ENCODE measurements at places on chromosomes 3 and 15.

GRCh38 chr3:183027276-183027675 is 46.9 kb upstream of the DCUN1D1 start:
- DNase-seq: no peak

DNA sequence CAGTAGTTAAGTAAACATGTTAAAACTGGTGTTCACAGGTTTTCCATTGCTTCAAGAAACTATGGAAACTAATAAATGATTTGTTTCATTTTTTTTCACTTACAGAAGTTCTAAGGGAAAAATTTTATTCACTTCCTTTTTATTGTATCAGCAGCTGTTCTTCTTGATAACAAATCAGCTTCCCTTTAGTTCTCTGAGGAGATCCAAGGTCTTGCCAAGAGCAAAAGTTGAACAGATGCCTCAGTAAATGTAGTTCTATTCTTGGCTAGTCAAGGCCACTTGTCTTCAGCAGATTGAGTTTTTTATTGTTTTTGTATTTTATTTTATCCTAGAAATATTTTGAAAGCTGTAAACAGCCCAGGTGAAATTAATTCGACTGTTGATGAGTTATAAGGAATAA is 41.8 kb downstream of the KCNH8 start:
- no peak for DNase-seq

DNA sequence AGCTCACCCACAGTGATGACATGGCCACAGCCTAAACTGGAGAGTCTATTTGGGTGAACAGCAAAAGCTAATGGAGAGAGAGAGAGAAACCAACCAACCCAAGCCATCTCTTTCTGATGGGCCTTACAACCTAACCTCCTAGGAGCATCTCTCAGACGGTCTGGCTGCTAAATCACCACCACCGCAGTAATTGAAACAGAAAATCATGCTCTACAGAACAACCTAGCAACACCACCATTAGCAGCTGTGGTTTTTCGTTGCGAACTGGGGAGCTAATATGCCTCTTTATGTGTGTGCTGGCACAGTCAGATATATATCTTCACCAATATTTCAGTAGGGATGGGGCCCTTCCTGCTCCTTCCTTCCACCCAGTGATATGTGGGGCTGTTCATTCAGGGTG is 166.9 kb upstream of the PROK2 start:
- no peak for DNase-seq

GRCh38 chr15:97045666-97046421 is 715.3 kb downstream of the NR2F2 start:
- DNase-seq: no peak

DNA sequence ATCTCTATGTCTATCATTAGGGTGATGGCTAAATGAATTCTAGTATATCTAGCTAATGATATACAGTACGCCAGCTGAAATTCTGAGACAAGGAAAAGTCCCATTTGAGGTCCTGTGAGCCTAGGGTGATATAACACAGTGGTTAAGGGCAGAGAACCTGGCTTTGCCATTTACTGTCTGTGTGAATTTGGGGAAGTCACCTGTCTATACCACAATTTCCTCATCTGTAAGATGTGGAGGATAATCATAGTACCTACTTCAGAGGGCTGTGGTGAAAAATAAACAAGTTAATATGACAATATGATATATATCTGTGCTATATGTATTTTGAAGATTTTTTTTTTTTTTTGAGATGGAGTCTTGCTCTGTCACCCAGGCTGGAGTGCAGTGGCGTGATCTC is 9.8 kb upstream of the ANKDD1A start:
- DNase-seq: no peak

DNA sequence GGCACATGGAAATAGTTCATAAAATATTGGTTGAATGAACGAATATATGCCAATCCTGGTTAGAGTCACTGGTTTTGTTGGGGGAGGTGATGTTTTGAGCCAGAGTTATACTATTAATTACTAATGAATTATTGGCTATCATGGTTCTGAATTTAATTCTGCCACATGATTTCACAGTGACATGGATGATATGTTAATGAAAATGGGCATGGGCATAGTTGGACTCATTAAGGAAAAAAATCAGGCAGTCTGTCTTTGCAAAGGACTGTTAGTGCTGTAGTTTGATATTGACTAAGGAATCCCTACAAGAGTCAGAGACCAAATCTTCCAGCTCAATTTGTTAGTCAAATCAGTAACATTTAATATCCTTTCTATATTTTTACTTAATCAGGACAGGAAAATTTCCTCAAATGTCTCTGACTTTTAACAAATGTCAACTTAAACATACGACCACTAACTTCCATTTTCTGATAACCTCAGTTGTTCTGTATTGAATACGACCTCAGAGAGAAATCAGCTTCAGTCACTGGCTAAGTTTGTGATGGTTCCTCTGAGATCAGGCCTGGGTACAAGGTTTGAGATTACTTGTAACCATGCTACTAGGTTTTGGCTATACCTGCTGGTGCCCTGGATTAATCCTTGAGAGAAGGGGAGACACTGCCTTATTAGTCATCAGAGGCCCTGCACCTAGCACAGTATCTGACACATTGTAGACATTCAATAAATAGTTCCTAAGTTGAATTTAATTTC is 13.3 kb downstream of the NFKBIZ start:
- no peak for DNase-seq

GRCh38 chr15:58705105-58705504 is 44.4 kb downstream of the ADAM10 start:
- DNase-seq: no peak

DNA sequence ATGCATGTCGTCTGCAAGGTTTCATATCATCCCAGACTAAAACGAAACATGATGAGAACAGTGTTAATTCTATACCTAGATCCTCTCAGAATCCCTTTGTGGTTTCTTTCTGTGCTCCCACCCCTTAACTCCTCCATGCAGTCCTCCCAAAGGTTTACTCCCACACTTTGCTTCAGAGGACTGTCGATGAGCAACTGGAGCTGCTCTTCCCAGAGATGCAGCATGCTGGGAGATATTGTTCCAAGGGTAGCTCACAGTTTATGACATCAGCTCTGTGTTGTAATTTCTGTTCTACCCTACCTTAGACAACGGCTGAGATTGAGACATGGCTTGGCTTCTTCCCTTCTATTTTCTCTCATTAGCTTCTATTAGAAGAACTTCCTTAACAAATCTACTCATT is 313.0 kb upstream of the COL8A1 start:
- DNase-seq: no peak

Measured in stimulated activated CD4-positive, alpha-beta T cell treated with anti-CD3 and anti-CD28 coated beads, Interleukin-1b, Interleukin-23, amount 100 ng/mL, for 4 hours (primary cell).